T1000 (cell line): ENCODE measurements at places on chromosomes 5 and 9.

GRCh38 chr5:15835514-15835913 lies 335.5 kb downstream of the FBXL7 start:
- DNase-seq, result no peak

- DNase-seq, result no peak
Measured at GRCh38 chr9:136212345-136212950, 7.5 kb upstream of the LHX3 start.

- DNase-seq, result no peak
Measured at GRCh38 chr5:164727012-164727411, 1221.6 kb downstream of the MAT2B start.

DNA sequence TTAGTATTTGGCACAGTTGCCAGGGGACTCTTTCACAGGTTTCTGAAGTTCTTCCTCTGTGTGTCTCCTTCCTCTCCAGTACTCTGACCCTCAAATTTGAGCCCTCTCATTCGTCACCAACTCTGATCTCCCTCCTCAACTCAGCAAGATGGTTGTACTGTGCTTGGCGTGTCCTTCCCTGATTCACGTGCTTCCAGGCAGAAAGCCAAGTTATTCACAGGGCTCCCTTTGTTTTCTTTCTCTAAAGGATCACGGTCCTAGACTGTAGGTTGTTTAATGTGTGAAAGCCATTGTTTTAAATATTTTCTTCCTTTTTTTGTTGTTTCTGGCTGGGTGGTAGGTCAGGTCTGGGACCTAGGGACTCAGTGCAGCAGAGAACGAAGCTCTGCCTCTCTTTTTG lies 142.9 kb downstream of the DMAC1 start:
- DNase-seq, result no peak

DNA sequence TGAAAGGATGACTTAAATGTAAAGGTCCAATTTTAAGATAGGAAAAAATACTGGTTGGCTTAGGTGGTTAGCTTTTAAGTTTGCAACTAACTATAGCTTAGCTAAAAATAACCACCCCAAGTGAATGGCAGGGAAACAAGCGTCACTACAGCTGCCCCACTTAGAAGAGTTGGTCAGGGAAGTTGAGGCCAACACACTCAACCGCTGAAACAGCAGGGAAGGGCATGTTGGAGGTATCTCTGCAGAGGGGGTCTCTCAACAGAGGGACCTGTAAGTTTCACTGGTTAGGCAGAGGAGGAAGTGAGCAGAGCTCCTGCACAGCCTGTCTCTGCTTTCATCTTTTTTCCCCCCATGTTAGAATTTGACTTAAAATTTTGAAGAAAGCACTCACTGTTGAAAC lies 75.3 kb downstream of the LHFPL2 start:
- no peak for DNase-seq

DNA sequence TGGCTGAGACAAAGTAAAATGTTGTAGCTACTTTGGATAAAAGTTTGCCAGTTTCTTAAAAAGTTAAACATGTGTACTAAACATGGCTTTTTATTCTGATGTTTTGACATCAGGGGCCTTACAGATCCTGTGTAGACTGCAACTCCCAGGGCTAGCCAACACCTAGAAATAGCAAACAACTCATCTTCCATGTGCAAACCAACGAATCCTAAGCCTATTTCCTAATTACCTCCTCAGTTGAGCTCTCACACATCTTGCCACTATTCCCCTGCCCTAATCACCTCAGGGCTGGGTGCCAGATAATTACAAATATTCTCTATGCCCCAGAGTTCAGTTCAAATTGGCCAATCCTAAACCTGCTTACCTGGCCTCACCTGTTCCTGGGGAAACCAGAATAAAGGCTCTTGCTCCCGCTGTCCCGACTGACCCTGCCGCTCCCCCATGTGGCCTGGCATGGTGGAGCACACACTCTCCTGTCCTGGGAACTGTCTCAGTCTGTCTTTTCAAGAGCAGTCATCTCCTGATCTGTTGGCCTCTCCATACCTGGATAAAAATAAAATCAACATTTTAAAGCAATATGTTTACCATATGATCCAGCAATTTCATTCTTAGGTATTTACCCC lies 37.1 kb upstream of the FAM169A start:
- DNase-seq, result no peak

DNA sequence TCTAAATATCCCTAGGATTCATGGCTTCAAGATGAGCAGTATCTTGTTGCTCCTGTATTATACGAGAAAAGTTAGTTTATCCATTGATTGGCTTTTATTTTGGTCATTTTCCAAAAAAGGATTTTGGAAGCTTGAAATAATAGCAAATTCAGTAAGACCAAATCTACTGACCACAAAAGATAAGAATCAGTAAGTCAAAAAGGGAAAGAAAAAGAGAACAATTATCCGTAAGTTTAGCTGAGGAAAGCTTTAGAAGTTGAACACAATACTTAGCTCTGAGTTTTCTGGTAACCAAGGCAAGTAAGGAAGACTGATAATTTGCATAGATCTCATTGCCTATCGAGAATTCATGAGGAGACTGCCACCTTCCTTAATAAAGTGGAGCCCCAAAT lies 9.1 kb downstream of the TGFBR1 start:
- DNase-seq, result no peak

DNA sequence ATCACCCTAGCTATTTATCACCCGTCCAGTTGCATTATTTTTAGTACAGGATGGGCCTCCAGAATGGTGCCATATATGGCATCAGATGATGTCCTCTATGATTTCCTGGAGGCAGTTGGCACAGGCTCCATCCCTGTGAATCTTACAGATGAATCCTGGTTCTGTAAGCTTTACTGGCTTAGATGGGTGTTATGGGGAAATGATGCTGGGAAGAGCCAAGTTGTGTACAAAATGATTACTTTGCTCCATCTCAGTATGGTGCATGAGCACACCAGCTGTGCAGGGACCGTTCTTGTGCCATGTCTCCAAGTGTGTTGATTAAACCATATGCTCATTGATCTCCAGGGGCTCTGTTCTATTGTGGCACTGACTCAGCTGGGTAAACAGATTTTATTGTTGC lies 755.7 kb downstream of the TLR4 start:
- no peak for DNase-seq

- DNase-seq, result no peak
Measured at GRCh38 chr5:56813302-56813701, 2.0 kb upstream of the MAP3K1 start.

DNA sequence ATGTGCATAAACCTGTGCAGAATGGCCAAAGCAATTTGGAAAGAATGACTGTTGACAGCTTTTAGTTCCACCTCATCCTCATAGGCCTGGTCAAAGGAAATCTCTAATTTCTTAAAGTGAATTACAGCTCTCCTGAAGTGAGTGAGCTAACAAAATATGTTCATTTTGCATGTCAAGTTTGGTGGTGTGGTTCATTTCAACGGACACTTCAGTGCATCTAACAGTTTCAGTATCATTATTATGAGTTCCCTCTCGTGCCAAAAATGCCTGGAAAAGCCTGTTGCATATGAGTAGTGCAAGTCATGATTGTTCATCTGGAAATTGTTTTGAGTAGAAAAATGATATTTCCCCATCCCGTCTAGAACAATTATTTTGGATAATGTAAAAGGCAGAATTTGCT lies 53.2 kb upstream of the HMHB1 start:
- DNase-seq, result no peak

GRCh38 chr5:32520356-32520755 lies 65.0 kb upstream of the SUB1 start:
- no peak for DNase-seq

DNA sequence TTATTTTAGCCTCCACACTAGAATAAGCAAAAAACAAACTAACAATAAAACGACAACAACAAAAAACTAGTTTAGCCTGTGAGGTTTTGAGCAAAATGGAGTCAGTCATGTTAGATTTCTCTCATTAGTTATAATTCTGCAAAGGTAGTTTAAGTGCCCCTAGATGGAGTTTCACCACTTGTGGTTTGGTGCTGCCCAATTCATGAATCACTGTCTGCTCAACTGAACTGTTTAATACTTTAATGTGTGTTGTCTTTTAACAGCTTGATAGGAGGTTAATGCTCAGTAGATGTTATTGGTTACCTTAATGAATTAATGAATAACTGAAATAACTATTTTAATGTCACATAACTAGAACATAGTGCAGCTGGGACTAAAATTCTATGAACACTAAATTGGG lies 3.5 kb upstream of the PLAA start:
- no peak for DNase-seq

- DNase-seq, result no peak
Measured at GRCh38 chr9:90007516-90008440, 403.0 kb downstream of the GADD45G start.

- no peak for DNase-seq
Measured at GRCh38 chr5:109690242-109690974, 681 bp downstream of the MAN2A1 start.

DNA sequence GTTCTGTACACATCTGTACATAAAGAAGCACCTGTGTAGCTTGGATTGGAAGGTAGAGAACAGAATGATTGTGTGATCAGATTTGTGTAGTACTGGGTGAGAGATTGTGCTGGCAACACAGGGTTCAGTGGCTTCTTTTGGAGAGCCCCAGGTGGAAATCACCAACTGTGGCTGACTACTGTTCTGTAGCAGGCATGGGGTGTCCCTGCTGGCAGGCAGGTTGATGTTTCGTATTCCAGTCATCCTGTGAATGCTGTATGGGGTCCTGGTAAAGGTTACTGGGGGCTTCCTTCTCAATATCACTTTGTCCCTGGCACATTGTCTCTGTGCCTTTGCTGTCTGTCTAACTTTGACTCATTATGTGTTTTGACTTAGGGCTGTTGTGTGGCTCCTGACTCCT lies 5.3 kb downstream of the ASPN start:
- DNase-seq, result no peak

GRCh38 chr9:133958756-133959155 lies 33.4 kb downstream of the VAV2 start:
- DNase-seq, result no peak

DNA sequence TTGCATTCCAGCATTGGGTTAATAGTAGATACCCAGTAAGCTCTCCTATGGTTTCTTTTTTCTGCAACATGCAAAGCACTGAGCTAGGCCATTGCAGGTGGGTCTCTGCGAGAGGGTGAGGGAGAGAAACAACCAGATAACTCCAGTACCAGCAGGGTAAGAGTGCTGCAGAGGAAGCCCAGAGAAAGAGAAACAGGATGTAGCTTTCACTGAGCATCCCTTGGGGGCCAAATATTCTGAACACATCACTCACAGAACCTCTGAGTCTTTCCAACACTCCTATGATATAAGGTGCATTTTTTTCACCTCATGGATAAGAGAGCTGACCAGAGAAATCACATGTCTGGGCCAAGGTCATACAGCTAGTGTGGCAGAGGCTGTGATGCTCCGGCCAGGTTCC lies 76.7 kb downstream of the TRIM32 start:
- no peak for DNase-seq

- no peak for DNase-seq
Measured at GRCh38 chr9:131290036-131290766, 678 bp downstream of the PLPP7 start.

- DNase-seq, result no peak
Measured at GRCh38 chr5:137731176-137731575, 4.7 kb downstream of the KLHL3 start.

GRCh38 chr5:43040287-43041098 lies at the start of gene ANXA2R:
Gene ANXA2R (minus strand): TSS chr5:43040319. CDS start chr5:43040046, 273 bp downstream.
- peak; percentile 85 for DNase-seq

- DNase-seq, result no peak
Measured at GRCh38 chr9:127185931-127186781, 63.7 kb upstream of the ANGPTL2 start.

GRCh38 chr9:35540315-35540714 lies 50.4 kb downstream of the RUSC2 start:
- DNase-seq, result no peak

DNA sequence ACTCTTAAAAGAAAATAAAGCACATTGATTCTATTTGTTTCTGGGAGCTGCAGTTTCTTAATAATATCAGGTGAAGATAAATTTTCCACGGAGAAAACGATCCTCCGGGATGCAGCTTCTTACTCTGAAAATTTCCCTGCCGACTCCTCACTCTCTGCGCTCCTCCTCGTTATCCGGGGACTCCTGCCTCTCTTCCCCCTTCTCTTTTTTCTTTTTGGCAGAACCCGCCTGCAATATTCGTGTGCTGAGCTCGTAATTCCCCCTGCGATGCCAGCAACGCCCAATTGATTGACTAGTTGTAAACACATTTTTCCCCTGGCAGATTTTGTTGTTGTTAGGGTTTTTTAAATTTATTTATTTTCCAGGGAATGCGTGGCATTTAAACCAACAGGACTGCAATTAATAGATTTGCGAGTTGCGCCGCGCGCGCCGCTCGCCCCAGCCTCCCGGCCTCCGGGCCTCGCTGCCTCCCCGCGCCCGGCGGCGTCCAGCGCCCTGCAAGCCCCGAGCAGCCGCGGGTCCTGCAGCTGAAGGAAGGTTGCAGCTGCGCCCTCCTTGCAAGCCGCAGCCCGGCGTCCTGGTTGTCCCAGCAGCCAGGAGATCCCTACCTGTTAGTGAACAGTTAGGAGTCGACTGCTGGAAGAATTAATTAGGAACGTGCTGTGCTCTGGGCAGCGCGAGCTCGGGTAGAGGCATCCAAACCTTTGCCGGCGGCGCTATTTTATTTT lies 2.2 kb downstream of the NTNG2 start:
- no peak for DNase-seq

DNA sequence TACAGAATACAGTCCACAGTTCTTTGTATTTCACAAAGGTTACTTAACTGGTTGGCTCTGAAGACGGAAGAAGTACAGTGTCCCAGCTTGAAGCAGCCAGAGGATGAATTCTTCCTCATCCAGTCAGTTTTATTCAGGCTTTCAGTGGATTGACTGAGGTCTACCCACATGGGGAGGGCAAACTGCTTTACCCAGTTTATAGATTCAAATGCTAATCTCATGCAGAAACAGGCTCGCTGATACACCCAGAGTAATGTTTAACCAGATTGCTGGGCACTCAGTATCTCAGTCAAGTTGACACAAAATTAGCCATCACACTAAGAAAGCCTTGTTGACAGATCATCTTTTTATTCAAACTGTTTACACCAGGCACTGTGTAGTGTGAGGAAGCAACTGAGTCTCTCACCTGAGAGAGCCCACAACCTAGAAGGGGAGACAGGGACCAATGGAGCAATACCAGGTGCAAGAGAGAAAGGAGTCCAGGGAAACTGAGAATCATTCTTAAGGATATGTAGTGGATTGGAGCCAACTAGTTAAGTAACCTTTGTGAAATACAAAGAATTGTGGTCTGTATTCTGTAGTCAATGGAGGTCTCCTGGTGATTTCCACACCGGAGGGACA lies 15.9 kb downstream of the LRRC70 start:
- DNase-seq, result no peak

- no peak for DNase-seq
Measured at GRCh38 chr5:173802670-173803165, 85.4 kb upstream of the CPEB4 start.

GRCh38 chr9:133428617-133429101 lies 6.5 kb downstream of the ADAMTS13 start:
- no peak for DNase-seq
